NCI-H82 (cell line): ENCODE measurements at places on chromosomes 12 and 14.

DNA sequence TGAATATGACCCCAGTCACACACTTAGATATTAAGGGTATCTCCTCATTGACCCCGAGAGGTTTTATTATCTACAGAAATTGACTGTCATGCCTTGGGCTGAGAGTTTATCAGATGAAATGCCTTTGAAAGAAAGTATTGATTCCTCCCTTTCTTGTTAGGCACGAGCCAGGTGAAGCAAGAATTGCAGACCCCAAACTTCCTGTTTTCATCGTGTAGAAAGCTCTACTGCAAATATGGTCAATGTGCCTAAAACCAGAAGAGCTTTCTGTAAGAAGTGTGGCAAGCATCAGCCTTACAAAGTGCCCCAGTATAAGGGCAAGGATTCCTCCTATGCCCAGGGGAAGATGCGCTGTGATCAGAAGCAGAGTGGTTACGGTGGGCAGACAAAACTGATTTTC is 143.9 kb upstream of the FUT8 start:
- no peak for DNase-seq

DNA sequence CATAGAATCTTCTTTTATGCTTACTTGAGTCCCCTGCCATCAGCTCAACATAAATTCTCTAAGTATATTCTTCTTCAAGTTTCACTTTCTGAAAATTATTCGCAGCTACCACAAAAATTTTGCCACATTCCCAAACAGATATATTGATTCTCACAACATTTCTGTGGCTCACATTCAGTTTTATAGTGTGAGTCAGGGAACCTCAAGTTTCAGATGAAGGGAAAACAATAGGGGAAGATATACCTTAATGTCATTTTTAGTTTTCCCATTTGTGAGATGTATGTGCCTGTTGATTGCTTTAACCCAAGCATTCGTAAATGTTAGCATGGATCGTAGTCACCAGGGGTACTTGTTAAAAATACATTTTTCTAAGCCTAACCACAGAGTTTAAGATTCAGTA is 465.8 kb downstream of the CCER1 start:
- no peak for DNase-seq

DNA sequence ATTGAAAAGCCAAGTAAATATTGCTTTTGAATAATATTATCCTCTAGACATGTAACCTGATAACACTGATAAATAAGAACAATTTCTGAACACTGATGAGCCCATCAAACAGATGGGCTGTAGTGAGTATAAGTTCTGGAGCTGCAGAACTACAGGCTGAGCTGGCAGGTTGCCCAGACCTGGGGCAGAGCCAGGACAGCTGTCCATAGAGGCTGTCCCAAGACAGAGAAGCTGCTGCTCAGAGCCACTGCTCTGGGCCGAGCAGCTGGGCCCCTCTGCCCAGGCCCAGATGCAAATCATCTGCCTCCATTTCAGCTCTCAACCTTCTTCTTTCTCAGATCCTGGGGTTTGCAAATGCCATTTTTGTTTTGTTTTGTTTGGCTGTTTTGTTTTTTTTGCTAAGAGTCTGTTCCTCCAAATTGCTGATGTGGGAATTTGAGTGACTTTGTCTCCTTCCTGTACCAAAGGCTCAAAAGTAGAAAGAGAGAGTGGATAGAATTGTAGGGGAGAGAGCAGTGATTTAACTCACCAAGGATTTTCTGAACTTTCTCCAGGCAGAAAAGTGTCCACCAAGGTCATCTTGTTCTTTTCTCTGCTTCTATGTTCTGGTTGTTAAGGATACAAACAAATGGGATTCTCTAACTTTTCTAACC is 4.0 kb upstream of the TESPA1 start:
- peak; percentile 91 for DNase-seq

DNA sequence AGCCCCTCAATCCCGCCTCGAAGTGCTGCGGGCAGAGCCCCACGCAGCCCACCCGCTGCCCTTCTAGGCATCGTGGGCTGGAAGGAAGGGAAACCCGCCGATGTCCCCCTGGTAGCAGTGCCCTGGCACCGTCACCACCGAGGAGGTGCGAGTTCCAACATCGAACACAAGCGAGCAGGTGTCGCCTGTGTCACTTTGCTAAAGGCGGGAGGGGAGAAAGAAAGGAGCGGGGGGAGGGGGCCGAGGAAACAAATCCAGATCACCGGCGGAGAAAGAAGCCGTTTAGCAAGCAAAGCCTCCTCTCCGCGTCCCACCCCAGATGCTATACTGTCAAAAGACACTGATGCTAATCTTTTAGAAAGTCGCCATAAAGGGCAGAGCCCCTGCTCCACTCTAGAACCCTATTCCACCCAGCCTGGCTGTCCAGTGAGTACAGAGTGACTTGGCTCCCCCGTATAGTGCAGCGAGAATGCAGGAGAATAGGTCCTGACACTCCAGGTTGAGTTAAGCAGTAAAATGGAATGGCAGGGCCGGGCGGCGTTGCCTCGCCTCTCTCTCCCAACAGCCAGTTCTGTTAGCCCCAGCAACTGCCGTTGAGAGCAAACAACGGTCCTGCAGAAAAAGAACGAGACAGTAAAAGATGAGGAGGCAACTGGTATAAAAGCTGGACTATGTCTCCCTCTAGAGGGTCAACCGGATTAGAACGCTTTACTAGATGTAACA is 67.9 kb upstream of the USP15 start:
- peak; percentile 87 for DNase-seq

GRCh38 chr14:101534198-101534597 is 27.1 kb upstream of the DIO3 start:
- DNase-seq: no peak

- DNase-seq: peak; percentile 76
Observed at GRCh38 chr14:78164226-78164853, 5.8 kb upstream of the NRXN3 start.

DNA sequence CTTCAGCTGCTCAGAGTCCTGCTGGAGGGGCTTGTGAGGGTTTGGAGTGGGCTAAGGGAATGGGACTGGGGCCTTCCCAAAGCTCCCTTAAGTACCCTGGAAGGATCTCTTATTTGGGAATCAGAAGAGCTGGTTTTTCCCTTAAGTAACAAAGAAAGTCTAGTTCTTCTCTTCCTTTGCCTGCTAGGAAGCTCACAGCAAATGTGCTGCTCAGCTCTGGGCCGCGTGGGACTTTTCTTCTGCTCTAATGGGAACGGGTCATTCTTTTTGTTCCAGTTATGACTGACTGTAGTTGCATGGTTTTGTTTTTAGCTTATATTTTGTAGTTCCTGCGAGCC is 6.0 kb downstream of the KIF26A start:
- no peak for DNase-seq

DNA sequence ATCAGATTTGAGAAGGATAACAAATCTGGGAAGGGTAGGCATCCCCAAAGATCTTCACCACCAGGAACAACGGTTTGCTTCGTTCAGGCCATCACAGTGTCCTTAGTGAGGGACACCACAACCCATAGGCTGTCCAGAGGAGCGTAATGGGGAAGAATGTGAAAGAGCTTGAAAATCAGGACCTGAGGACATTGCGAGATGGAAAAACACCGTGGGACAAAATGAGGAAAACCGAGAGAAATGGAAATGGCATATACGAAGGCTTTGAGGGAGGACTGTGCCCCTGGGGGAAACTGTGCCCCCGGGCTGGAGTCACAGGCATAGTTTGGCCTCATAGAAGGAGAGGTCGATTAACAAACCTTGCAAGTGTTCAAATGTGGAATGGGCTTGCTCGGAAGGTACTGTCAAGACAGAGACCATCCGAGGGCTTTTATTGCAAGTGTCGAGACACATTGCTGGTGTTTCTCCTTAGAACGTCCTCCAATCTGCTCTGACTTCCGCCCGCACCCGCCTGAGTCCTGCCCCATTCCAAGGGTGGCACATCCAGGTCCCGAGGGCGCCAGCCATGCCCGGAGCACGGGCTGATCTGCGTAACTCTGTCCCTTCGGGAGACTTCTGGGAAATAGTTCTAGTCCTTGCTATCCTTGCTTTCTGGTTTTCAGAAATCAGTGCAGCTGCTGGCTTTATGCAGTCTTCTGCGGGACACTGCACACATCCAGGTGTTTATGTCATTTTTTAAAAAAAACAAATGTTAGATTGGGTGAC is 885 bp upstream of the PALS1 start:
- peak; percentile 33 for DNase-seq

DNA sequence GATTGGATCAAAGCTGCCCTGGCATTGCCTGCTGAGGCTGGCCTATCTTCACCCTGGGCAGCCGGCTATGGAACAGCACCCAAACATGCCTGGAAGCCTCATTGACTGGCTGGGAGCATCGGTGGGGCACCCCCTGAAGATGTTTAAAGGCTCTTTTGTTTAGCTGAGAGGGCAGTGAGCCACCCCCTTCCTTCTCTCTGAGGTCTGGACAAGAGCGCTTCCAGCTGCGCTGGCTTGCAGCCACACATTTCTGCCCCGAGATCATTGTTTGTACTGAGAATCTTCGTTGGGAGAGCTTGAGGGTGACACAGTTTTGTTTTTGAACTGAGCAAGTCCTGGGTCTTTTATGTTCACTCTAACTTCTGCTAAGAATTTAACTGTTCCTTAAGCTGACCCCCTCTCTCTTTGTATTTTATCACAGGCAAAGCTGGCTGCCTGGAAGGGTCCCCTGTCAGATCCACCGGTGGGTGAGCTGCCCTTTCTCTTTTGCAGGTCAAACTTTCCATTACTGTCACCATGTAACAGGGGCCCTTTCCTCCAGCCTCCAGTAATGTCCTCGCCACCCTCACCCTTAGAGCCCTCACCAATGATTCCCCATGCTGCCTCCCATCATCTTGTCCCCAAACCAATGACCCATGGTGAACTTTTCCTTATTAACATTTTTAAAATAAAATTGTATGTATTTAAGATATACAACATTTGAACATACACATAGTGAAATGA is 212.2 kb downstream of the KIF26A start:
- no peak for DNase-seq

- no peak for DNase-seq
Observed at GRCh38 chr12:127485528-127485927, 781.4 kb upstream of the TMEM132C start.

DNA sequence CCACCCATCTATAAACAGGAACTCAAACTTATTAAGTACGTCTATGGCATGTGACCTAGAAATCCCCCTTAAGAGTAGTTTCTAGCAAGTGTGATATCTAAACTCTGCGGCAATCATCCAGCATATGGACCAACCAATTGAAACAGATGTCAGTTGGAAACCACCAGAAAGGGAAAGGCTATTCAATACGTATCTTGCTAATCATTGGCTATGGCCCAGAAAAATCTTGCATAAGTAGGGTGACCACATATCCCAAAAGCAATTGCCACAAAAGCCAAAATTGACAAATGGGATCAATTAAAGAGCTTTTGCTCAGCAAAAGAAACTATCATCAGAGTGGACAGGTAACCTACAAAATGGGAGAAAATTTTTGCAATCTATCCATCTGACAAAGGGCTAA is 24.2 kb downstream of the SYNJ2BP start:
- DNase-seq: no peak

DNA sequence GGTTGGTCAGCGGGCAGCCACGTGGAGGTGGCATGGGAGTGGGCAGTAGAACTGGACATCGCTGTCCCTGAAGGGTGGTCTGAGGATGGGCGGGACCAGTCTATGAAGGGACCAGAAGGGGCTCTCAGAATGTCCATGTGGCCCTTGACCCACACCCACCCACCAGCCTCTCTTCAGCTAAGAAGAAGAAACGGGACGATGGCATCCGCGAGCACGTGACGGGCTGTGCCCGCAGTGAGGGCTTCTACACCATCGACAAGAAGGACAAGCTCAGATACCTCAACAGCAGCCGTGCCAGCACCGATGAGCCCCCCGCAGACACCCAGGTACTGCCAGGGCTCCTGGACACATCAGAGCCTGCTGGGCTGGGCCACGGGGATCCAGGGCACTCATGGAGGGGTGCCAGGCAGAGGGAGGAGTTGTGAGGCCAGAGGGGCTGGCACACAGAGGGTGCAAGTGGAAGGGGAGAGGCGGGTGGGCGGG is 21.3 kb downstream of the SETD1B start:
- no peak for DNase-seq

DNA sequence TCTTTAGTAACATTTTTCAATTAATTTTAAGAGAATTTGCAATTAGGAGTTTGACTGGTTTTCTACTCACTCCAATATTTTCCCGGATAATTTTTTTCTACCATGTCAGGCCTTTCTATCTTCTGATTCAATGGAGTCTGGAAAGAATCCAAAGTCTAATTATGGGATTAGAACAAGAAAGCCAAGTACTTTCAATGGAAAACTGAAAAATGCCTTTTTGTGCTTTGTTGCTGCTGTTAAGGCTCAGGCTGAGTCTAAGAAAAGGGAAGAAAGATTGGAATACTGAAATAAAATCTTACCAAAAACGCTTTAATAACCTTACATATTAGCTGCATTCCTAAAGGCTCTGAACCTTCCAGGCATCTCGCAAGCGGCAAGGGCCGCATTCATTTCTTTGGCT is 24.4 kb upstream of the DHRS4 start:
- DNase-seq: no peak

DNA sequence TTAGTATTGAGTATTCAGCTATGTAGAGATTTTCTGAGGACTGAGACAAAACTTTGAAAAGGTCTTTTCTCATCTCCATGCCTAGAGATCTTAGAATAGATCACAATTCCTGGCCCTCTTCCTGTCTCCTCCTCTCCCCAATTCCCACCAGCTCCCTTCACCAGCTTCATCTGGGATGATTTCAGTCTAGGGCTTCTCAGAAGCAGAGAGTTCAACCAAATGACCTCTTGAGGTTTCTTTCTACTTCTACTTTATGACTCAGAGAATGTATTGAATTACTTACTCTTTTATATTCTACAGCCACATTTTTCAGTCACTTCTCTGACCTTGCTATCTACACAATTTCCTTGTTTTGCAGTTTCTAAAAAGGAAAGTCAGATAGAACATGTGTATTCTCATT is 19.4 kb upstream of the SNX6 start:
- no peak for DNase-seq

- peak; percentile 74 for DNase-seq
Observed at GRCh38 chr12:80837342-80837978, 100.3 kb downstream of the LIN7A start.
